ENCODE measurements at places on chromosomes 7 and 10. TPM values are rescaled to one million over a fixed set of nuclear protein-coding genes. Genes with fewer than 3 reads are reported as not detected.

The PAX4 gene
- total RNA-seq: not detected

The WAPL gene
- 43.2 TPM for total RNA-seq

The NXPH1 gene
- total RNA-seq: not detected

The IFIT1B gene
- not detected for total RNA-seq

DNA sequence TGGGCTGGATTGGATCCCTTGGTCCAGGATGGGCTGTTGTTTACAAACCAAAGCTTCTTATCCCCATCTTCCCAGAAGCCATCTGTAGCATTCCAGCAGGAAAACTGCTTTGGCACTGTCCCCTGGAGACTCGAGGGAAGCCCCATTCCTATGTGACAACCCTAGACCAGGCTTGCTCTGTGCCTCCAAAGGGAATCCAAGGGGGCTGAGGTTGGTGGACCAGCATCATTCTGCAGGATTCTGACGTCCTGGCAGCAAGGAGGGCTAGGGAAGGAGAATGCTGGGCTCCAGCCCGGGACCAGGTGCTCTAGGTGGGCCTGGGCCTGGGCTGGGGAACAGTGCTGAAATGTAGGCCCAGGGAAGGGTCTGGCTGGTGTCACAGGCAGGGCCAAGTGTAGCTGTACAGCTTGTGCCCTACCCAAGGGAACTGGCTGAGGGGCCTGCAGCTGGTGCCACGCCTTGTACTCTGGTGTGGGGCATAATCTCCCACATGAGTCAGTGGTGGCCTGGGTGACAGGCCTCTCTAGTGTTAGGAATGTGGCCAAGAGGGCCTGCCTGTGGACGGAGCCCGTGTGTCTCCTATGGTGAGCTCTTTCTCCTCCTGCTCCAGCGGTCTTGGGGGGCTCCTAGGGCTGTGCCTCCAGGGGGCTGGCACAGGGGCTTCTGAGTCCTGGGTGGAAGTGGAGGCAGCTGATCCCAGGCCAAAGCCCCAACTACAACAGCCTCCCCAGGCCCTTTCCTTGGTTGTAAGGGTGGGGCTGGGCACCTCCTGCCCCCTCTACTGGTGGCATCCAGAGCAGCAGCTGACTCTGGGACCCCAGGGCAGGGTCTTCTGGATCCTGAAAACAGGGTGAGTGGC is 25.2 kb downstream of the TRIM8 start:
- peak; percentile 30 for DNase-seq

- DNase-seq: peak; percentile 16
Observed at GRCh38 chr7:138030679-138031351, 28.9 kb upstream of the CREB3L2 start.

DNA sequence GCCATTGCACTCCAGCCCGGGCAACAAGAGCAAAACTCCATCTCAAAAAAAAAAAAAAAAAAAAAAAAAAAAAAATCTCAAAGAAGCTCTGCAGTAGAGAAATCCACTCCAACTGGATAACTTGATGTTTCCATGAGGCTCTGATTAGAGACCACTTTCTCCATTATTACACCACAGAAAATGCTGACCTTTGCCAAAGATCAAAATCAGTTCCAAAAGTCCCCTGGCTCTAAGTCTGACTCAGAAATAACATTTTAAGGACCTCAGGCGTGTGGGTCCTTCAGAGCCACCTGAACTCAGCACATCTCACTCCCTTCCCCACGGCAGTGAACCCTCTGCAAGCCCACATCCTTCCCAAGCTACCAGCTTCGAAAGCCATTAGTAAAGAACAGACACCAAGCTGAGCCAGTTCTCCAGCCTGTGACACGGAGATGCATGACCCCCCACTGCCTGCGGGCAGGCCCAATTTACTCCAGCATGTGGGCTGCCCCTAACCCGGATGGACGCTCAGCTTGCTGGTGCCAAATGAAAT is 13.8 kb upstream of the TMEM120A start:
- no peak for DNase-seq

GRCh38 chr10:72173619-72174296 is 42.1 kb upstream of the ANAPC16 start:
- DNase-seq: peak; percentile 4

GRCh38 chr10:5614155-5614721 is 52.2 kb downstream of the ASB13 start:
- DNase-seq: peak; percentile 64

Measured in astrocyte (in vitro differentiated cells and primary cell).